ENCODE measurements at places on chromosomes 16 and 17. TPM values are rescaled to one million over a fixed set of nuclear protein-coding genes. Genes with fewer than 3 reads are reported as not detected.

- H3K27me3 ChIP-seq = no peaks in the 10 kb centered on the region
- no peaks in the 10 kb centered on the region for H3K36me3 ChIP-seq
- H3K27ac ChIP-seq = no peak overlapping the region
- peaks cover 7% of the 10 kb centered on the region for H3K4me1 ChIP-seq
- H3K4me3 ChIP-seq = peak overlapping the region; percentile 92
These were observed 1.0 kb downstream of the ORAI3 start for GRCh38 chr16:30949650-30950515.

C17orf67 gene
- 0.85 TPM for total RNA-seq

- H3K27ac ChIP-seq = no peak overlapping the region
- no peak overlapping the region for H3K4me3 ChIP-seq
- no peaks in the 10 kb centered on the region for H3K36me3 ChIP-seq
- no peak for DNase-seq
- no peaks in the 10 kb centered on the region for H3K4me1 ChIP-seq
These were observed 19.4 kb upstream of the COL1A1 start for GRCh38 chr17:50220811-50221210.

GRCh38 chr16:1147027-1147426, 5.9 kb upstream of the CACNA1H start:
- no peak for DNase-seq
- H3K27me3 ChIP-seq = no peaks in the 10 kb centered on the region
- peaks cover 7% of the 10 kb centered on the region for H3K4me1 ChIP-seq
- no peak overlapping the region for H3K27ac ChIP-seq
- H3K4me3 ChIP-seq = no peak overlapping the region

PRCD gene
- total RNA-seq = 0.38 TPM

DNA sequence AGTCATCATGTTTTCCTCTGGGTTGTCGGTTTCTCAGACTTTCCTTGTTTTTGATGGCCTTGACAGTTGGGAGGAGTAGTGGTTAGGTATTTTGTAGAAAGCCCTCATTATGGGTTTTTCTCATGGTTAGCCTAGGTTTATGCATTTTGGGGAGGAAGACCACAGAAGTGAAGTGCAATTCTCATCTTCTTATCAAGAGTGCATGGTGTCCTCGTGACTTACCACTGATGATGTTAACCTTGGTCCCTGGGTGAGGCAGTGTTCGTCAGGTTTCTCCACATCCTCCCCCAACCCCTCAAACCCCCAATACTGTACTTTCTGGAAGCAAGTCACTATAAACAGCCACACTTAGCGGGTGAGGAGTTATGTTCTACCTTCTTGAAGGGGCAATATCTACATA, 42.3 kb downstream of the BPTF start:
- H3K4me3 ChIP-seq = no peak overlapping the region
- H3K27ac ChIP-seq = no peak overlapping the region
- H3K36me3 ChIP-seq = no peaks in the 10 kb centered on the region
- DNase-seq = no peak

DNA sequence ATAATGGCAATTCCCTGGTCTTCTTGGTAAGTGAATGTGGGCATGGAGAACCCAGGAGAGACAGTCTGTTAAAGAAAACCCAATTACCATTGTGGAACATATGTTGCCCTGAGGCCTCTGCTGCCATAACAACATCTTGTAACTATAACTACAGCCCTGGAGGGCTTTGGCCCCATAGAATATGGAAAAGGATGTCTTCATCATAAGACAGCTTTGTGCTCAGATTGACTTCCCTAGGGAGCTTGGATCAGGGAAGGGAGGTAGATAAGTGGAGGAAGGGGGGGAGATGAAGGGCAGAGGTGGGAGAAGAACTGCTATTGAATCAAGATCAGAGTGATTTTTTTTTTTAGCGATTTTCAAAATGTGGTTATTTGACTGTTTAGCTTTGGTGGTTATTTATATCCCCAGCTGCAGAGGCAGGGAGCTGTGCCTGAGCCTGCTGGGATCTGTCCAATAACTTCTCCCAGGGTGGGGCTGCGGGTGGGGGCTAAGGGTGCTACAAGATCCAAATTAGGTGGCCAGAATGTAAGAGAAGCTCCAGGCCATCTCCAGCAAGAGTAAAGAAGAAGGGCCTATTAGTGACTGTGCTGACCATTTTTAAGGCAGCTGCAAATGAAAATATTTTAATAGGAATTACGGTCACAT, 5.3 kb upstream of the KAT7 start:
- peaks cover 7% of the 10 kb centered on the region for H3K4me1 ChIP-seq
- peaks cover 25% of the 10 kb centered on the region for H3K27me3 ChIP-seq
- DNase-seq = no peak
- no peak overlapping the region for H3K27ac ChIP-seq
- H3K4me3 ChIP-seq = no peak overlapping the region

SOCS7 gene
- 26.1 TPM for total RNA-seq

DNA sequence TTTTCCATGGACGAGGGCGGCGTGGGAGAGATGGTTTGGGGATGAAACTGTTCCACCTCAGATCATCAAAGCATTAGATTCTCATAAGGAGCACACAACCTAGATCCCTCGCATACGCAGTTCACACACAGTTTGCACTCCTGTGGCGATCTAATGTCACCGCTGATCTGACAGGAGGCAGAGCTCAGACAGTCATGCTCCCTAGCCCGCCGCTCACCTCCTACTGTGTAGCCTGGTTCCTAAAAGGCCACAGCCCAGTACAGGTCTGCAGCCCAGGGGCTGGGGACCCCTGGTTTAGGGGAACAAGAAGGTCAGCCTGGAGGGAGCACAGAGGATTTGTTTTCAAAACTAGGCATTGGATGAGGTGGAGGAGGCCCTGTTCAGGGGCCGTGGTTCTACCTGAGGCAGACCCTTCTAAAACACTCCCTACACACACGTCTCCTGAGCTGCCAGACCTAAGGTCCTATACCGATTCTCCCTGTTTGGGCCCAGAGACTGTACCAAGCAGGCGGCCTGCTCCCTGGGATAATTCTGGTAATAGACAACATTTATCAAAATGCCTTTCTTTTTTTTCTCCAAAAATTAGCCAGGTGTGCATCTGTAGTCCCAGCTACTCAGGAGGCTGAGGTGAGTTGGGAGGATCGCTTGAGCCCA, 38.6 kb downstream of the AXIN2 start:
- no peaks in the 10 kb centered on the region for H3K36me3 ChIP-seq
- H3K4me1 ChIP-seq = no peaks in the 10 kb centered on the region
- DNase-seq = no peak
- H3K27ac ChIP-seq = no peak overlapping the region
- H3K4me3 ChIP-seq = no peak overlapping the region

DNA sequence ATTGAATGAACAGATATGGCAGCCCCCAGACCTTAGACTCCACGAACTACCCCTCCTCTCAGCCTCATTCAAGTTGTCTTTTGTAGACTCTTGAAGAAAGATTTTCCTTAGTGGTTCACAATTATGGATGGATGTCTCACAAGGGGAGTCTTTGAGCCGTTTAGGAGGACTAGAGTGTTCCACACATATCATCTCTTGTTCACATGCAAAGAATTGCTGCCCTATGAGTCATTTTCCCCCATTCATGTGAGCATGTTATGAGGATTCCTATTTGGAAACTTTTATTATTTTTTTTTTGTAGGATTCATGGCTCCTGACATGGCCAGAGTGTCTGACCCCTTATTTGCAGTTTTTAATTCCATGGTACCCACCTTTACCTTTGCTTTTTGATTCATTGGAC, 237.1 kb downstream of the SHISA9 start:
- H3K27me3 ChIP-seq = no peaks in the 10 kb centered on the region
- peaks cover 7% of the 10 kb centered on the region for H3K4me1 ChIP-seq
- no peak overlapping the region for H3K27ac ChIP-seq
- H3K36me3 ChIP-seq = no peaks in the 10 kb centered on the region
- no peak for DNase-seq

TRPV3 gene
- 0.69 TPM for total RNA-seq

DNA sequence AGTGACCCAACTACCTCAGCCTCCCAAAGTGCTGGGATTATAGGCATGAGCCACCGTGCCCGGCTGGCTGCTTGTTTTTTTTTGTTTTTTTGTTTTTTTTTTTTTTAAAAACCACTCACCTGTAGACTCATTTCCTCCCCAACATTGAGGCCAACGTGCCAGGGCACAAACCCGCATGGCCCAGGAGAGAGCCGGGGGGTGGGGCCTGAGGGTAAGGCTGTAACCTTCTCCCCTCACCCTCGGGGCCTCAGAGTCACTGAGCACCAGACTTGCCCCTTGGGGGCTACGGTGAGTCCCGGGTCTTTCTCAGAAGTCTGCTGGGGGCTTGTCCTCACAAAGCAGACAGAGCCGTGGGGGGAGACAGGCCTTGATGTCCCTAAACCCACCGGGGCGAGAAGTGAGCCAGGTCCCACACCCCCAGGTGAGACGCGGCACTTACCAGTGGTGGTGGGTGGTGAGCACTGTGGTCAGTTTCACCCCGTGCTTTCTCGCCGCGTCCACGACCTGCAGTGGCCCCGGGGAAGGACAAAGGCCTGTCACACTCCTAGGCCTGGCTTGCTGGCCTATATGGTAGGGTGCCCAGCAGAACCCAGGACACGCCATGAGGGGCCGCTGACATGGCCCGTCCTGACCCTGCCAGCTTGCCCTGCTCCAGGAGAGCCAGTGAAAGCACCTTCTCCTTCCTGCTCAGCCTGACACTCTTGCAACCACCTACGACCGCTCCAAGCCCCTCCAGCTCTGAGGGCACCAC, 4.6 kb downstream of the HAGH start:
- H3K4me3 ChIP-seq = no peak overlapping the region
- H3K27ac ChIP-seq = no peak overlapping the region
- no peaks in the 10 kb centered on the region for H3K4me1 ChIP-seq
